ENCODE measurements at places on chromosomes 6 and 20.

DNA sequence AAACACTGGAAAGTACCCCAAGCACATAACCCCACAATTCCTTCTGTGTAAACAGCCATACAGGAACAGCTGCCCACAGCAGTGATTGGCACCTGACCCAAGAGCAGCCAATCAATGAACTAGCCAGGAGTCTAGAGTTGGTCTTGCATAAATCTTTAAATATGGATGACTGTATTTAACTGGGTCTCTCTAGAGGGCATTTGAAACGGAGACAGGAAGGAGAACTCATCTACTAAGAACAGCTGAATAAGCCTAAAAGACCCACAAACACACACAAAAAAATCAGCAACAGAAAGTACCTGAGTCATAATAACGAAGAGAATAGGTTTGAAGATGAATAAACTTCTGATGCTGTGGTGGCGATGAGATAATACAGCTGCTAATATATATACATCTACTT, 49.0 kb upstream of the ASF1A start:
- DNase-seq = no peak

DNA sequence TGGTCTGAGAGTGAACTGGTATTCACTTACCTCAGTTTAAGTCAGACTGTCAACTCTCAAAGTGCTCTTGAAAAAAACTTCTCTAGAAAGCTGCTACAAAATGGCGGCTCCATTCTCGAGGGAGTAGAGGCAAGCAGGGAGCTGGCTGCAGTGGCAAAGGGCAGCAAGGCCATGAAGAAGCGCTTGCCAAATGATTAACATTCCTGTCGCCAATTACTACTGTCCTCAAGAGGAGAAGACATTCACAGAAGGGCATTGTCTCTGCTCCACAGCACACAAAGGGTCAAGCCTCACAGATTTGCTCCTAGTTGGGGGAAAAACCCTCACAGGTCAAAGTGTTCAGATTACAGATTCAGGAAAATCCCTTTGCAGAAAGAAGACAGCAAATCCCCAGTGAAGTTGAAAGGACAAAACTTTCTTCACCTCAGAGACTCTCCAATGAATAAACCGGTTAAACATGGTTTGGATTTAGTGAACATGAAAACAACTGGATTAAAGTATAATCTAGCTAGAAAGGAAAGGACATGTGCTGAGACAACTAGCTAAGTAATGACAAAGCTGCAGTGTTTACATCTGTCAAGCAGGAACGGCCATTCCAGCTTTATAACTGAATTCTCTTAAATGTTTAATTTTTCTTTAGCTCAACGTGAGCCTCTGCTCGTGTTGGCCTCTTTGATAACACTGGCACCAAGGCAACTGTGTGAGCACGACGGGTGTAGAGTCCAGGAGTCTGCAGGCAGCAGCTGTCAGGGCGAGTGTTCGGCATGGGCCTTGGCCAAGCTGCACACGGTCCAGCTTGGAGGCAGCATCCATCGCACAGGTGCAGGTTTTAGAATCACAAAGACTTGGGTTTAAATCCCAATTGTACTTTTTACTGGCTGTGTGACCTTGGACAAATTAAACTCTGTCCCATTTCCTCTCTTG, 37.6 kb downstream of the NR2E1 start:
- no peak for DNase-seq

- no peak for DNase-seq
These were observed 14.3 kb upstream of the MYMX start for GRCh38 chr6:44202332-44202971.

GRCh38 chr6:137494988-137495702, 951 bp upstream of the OLIG3 start:
- no peak for DNase-seq

All from stimulated activated CD4-positive, alpha-beta T cell treated with anti-CD3 and anti-CD28 coated beads, Interleukin-15, amount 100 ng/mL, for 48 hours (primary cell).